ENCODE measurements at places on chromosomes 3 and 15. TPM values are rescaled to one million over a fixed set of nuclear protein-coding genes. Genes with fewer than 3 reads are reported as not detected.

CCR3 gene
- total RNA-seq = not detected

HIGD1A gene
- total RNA-seq = 95.7 TPM

TNFAIP8L3 gene
- 43.1 TPM for total RNA-seq

SNX22 gene
- 1.3 TPM for total RNA-seq

BDH1 gene
- total RNA-seq = 2.0 TPM

FAM107A gene
- 0.46 TPM for total RNA-seq

GANC gene
- 7.4 TPM for total RNA-seq

EPHA3 gene
- total RNA-seq = not detected

ZBTB47 gene
- total RNA-seq = 4.8 TPM

GPR149 gene
- not detected for total RNA-seq
